ENCODE measurements at places on chromosomes 6 and 20.
A peak's percentile ranks its signal among the peaks of the same experiment; 100 is the strongest.

DNA sequence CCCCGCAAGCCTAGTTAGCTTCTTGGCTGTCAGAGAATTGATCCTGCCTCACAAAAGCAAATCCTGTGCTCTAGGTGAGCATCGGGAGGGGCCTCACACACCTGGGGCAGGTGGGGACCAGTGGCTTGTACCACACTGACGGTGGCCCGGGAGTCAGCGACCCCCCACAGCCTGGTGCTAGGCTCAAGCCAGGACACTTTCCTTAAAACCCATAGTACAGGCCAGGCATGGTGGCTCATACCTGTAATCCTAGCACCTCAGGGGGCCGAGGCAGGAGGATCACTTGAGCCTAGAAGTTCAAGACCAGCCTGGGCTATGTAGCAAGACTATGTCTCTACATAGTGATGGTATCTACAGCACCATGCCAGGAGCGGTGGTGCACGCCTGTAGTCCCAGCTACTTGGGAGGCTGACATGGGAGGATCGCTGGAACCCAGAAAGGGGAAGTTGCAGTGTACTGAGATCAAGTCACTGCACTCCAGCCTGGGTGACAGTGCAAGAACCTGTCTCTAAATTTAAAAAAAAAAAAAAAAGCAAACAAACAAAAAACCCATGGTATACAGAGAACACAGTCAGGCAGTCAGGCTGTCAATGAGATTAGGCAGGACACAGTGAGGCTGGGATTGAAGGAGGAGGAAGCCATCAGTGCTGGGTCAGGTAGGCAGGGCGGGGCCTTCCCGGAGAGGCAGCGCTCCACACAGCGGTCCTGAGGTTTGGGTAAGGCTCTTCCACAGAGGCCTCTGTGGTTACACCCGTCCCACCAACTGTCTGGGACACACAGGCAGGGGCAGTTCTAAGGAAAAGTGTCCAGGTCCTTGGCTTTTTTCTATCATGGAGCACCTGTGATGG, 41.3 kb downstream of the SYNJ2 start:
- no peak for DNase-seq

DNA sequence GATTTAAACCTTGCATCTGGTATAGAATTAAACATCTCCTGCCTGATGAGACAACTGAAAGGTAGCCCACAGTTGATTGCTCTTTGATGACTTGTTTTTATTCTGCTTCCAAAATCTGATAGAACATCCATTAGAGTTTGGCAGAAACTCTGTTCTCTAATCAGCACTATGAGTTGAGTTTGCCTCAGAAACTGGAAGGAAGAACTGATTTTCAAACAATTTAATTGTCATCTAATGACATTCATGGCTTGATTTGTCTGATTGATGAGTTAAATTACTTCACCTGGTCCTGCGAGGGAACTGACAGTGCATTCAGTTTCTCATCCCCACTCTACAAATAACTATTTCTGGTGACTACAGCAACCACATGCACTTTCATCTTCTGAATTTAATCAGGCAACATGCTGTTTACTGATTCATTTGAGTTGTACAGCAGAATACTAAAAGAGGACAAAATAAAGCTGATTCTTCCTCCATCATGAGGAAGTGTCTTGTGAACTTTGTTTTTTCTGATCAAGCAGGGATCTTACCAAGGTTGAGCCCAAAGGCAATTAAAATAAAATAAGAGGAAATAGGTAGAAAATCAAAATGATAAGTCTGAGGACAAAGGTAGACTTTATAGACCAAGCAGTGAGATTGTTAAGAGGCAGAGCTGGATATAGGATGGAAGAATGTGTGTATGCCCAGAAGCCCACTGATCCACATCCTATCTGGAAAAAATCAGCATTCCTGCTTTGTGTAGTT, 15.7 kb upstream of the MRAP2 start:
- DNase-seq: no peak

- no peak for DNase-seq
These were observed 22.4 kb downstream of the ZMYND8 start for GRCh38 chr20:47334022-47334551.

GRCh38 chr20:50172347-50173013, 18.1 kb upstream of the CEBPB start:
- no peak for DNase-seq

DNA sequence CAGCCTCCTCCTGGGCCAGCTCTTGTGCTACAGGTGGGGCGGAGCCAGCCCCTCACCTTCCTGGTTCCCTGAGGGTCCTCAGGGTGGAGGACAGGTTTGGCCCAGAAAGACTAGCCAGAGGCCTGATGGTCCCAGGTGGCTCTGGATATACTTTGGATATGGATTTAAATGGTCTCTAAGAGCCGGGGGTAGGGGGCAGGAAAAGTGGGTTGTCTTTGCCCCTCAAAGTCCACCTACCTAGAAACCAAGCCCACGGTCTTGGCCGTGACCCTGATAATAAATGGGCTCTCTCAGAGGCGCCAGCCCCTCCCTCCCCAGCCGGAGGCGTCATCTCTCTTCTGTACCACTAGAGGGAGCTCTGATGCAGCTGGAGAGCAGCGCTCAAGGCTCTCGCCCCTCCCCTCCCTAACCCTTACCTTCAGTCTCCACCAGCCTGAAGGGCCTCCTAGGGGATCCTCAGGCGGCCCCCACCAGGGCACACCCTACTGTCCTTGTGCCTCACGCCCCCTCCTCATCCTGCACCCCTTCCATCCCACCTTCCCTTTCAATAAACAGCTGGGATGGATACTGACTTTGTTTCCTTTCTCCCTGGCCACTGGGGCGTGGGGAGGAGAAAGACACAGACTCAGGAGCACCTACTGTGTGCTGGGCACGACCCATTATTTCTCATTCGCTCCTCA, 7.5 kb downstream of the NRSN2 start:
- DNase-seq: peak; percentile 69

DNA sequence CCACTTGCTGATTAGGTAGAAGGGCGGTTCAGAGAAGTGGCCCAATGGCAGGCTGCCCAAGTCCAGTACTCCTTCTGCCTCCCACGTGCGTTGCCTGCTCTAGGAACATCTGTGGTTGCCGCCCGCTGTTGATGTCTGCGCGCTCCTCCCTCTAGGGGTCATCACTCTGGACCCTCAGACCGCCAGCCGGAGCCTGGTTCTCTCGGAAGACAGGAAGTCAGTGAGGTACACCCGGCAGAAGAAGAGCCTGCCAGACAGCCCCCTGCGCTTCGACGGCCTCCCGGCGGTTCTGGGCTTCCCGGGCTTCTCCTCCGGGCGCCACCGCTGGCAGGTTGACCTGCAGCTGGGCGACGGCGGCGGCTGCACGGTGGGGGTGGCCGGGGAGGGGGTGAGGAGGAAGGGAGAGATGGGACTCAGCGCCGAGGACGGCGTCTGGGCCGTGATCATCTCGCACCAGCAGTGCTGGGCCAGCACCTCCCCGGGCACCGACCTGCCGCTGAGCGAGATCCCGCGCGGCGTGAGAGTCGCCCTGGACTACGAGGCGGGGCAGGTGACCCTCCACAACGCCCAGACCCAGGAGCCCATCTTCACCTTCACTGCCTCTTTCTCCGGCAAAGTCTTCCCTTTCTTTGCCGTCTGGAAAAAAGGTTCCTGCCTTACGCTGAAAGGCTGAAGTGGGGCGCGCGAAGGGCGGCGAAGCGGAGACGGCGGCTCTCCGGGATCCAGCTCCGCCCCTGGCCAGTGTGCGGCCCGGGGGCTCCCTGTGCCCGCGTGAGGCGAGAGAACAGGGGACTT, 8.5 kb downstream of the TRIM15 start:
- no peak for DNase-seq

DNA sequence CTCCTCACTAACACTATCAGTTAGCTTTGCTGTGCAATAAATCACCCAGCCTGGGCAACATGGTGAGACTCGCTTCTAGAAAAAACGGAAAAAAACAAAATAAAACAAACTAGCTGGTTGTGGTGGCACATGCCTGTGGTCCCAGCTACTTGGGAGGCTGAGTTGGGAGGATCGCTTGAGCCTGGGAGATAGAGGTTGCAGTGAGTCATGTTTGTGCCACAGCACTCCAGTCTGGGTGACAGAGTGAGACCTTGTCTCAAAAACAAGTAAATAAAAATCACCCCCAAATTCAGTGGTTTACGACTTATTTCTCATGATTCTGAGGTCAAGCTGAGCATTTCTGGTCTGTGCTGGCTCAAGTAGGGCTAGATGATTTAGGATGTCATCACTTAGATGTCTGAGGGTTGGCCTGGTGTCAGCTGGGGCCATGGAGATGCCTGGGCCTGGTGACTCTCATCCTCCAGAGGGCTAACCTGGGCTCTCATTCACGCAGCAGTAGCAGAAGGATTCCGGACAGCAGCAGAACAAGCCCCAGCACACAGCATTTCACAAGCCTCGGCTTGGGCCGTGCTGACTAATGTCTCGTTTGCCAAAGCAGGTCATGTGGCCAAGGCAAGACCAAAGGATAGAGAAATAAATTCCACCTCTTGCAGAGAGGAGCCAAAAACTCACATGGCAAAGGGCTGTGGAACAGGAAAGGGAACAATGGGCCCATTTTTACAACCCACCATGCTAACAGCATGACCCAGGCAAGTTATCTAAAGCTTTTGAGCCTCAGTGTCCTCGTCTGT, 32.5 kb downstream of the MGME1 start:
- DNase-seq: no peak

DNA sequence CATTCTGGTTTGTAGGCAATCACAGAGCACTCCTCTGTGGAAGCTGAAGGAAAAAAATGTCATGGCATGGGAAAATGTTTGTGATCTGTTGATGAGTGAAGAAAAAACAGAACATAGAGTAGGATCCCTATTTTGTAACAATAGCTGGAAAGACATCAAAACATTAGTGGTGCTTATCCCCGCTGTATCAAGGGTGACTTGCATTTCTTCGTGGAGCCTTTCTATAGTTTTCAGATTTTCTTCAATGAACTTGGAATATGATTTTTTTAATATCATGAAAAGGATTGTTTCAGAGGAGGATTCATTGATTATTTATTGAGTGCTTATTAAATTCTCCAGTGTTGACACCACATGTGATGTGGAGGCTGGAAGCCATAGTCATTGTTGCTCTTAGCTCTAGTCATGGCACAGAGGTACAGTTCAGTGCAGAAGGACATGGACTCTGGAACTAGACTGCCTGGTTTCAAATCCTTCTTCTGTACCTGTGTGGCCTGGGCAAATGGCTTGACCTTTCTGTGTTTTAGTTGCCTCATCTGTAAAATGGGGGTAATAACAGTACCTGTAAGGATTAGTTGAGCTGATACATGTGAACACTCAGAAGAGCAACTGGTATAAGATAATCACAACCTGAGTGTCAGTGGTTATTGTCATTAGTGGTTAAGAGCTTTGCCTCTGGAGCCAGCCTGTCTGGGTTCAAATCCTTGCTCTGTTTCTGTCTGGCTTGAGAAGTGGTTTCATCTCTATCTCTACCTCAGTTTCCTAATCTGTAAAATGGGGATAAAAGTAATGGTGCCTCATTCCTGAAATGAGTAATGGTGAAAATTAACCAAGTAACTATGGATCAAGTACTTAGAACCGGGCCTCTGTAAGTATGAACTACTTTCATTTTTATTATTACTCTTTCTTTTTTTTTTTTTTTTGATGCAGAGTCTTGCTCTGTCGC, 14.7 kb upstream of the CDKN1A start:
- no peak for DNase-seq

GRCh38 chr6:16585805-16586204, 175.5 kb downstream of the ATXN1 start:
- no peak for DNase-seq

- no peak for DNase-seq
These were observed 302.0 kb upstream of the STXBP5 start for GRCh38 chr6:146901940-146902816.

- no peak for DNase-seq
These were observed 41.3 kb downstream of the CPXM1 start for GRCh38 chr20:2759143-2759542.

DNA sequence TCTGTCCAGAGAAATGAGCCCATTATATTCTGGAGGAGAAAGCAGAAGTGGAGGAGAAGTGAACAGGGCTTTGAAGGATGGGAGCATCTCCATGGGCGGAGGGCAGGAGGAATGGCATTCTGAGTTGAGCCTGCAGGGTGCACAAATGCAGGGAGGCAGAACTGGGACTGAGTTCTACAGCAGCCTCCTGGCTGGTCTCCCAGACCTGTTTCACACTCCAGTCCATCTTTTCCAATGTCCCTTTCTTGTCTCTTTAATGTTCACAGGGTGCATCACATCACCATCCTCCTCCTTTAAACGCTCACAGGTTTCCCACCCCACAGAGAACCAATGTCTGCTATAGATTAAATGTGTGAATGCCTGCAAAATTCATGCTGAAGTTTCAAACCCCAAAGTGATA, 302.9 kb downstream of the PTPRT start:
- no peak for DNase-seq

GRCh38 chr6:169978615-169979161, 227.3 kb downstream of the ERMARD start:
- no peak for DNase-seq

- DNase-seq: no peak
These were observed 13.0 kb upstream of the MOXD1 start for GRCh38 chr6:132414322-132414721.

- DNase-seq: no peak
These were observed 665.9 kb upstream of the CITED2 start for GRCh38 chr6:140040396-140040795.

DNA sequence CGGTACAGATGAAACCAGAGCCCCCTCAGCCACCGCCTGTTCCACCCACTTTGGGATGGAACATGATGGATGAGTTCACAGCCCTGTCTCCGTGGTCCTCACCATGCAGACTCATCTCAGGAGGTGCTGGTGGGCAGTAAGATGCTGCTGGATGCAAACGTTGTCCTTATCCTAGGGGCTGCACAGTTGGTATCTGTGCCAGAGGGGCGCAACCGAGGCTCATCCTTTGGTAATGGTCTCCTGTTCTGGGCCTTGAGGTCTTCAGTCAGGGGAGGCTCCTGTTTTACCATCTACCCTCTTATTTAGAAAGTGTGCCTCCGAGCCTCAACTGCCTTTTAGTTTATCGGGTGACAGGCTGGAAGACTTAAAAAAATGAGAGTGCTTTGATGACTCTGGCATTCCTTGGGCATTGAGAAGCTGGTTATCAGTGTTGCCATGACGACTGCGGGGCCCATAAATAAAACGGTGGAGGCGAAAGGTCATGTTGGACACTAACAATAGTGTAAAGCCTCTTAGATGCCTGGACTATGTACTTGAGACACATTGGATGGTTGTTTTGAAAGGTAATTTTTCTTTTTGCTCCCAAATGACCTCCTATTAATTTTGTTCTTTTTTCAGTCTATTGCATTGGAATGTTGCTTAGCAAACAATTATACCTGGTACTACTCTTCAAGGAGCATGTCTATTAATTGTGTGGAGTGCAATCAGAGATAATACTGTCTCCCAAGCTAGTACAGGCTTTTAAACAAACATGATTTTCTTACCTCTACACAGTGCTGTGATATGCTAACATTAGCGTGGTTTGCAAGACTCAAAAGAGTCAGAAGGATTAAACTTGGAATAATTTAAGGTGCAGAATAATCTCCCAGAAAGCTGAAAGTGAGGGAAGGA, 74.2 kb upstream of the DSP start:
- DNase-seq: no peak

GRCh38 chr20:15528391-15529111, 1044.7 kb downstream of the KIF16B start:
- DNase-seq: no peak

GRCh38 chr6:22807818-22808217, 238.5 kb downstream of the HDGFL1 start:
- DNase-seq: no peak

GRCh38 chr20:38680500-38681306, 43.6 kb upstream of the SLC32A1 start:
- DNase-seq: peak; percentile 66

GRCh38 chr20:62040381-62040922, 25.2 kb downstream of the TAF4 start:
- no peak for DNase-seq

GRCh38 chr6:109187399-109188114, 92.2 kb downstream of the CEP57L1 start:
- peak; percentile 13 for DNase-seq

- no peak for DNase-seq
These were observed 1.3 kb downstream of the SLC22A16 start for GRCh38 chr6:110475066-110475653.
